Head of caudate nucleus (tissue), 42 donors: ENCODE measurements at places on chromosomes 12 and 14.

DNA sequence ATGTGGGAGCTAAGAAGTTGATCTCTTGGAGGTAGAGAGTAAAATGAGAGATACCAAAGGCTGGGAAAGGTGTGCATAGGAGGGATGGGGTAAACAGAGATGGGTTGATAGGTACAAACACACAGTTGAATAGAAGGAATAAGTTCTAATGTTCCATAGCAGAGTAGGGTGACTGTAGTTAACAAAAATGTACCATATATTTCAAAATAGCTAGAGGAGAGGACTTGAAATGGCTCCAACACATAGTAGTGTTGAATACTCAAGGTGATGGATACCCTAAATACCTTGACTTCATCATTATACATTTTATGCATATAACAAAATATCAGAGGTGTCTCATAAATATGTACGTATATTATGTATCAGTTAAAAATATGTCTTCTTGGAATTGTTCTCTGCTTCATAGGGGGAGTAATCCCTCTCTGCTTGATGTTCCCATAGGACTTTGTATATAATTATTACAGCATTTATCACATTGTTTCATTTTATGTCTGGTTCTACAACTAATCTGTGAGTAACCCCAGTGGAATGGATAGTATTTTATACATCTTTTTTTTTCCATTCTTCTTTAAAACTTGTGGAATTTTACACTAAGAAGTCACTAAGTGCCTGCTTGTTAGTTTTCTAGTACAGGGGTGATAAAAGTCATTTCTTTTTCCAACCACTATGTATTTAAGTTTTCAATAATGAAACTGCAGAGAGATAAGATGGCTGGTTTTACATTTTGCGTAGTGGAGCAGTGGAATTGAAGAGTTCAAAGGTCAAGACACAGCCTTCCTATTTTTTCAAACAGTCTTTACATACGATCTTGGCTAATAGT is 1940.0 kb upstream of the SEL1L start:
- no peak for DNase-seq

DNA sequence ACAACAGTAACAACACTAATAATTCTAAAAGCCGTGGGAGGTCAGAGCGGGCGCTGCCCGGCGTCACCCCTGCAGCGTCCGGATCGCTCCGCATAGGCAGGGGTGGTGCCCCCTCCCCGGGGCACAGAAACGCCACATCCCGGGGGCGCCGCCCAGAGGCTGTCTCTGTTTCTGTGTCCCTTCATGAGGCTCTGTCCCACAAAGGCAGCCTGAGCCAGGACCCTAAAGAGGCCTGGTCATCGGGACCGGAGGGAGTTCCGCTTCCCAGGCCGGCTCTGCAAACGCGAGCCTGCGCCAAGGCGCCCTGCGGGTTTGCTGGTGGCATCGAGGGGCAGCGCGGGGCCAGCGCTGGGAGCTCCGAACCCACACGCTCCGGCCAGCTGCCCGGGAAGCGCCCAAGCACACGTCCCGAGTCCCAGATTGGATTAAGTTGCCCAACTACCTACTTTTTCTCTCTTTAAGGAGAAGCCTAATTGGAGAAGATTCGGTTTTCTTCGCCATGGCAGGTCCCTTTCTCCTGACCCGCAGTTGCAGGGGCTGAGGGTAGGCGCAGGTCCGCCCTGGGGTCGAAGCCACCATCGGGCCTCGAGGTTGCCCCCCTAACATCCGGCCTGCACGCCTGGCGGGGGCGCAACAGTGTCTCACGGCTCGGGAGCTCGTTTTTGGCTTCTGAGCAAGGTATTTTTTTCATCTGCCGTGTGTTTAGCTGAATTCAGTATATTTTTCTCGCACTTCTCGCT is 421.7 kb downstream of the VRK1 start:
- no peak for DNase-seq

DNA sequence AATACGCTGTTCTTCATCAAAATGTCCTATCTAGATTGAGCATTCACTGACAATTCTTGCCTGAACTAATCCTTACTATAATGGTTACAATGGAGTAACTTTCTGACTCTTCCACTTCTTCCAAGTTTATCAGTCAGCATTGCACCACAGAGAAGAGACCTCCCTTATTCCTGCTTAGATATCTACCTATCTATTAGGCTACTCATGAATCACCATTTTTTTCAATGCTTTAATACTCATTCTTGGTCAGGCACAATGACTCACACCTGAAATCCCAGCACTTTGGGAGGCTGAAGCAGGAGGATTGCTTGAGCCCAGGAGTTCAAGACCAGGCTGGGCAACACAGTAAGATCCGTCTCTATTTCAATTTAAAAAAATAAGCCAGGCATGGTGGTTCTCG is 39.3 kb downstream of the RPS6KA5 start:
- DNase-seq: no peak

- DNase-seq: no peak
These were observed 60.8 kb downstream of the PDE6H start for GRCh38 chr12:15033641-15034040.

- DNase-seq: no peak
These were observed 267.4 kb downstream of the ZFP36L1 start for GRCh38 chr14:68525516-68525915.

DNA sequence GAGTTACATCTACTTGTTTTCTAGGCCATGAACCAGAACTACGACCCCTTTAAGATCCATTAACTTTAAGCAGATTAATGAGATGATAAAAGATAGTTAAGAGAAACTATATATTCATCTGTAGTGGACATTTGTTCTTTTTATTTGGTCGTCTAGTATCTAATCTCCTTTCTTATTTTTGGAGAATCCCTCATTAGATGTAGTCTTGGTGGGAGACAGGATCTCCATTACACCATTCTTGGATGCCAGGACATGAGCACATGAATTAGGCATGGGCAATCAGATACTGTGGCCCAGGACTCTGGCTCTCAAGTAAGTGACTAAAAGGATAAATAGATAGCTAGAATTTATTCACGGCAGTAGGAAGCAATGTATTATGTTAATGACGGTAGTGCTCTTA is 245.0 kb downstream of the ATP23 start:
- no peak for DNase-seq

- no peak for DNase-seq
These were observed 66.9 kb upstream of the CLMN start for GRCh38 chr14:95386536-95387095.

GRCh38 chr12:93191956-93192355 is 185.8 kb upstream of the NUDT4 start:
- DNase-seq: peak; percentile 25

- DNase-seq: no peak
These were observed 12.2 kb upstream of the COL2A1 start for GRCh38 chr12:48016373-48017020.

DNA sequence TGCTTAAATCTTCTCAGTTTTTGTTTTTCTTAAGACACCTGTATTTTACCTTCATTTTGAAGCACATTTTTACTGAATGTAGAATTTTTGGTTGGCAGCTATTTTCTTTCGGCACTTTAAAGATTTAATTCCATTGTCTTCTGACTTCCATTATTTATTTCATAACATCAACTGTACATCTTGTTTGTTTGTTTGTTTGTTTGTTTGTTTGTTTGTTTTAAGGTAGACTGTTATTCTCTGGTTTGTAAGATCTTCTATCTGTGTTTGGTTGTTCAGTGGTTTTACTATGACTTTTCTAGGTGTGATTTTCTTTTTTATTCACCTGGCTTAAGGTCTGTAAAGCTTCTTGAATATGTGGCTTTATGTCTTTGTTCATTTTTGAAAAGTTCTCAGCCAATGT is 61.9 kb downstream of the IFT81 start:
- no peak for DNase-seq

DNA sequence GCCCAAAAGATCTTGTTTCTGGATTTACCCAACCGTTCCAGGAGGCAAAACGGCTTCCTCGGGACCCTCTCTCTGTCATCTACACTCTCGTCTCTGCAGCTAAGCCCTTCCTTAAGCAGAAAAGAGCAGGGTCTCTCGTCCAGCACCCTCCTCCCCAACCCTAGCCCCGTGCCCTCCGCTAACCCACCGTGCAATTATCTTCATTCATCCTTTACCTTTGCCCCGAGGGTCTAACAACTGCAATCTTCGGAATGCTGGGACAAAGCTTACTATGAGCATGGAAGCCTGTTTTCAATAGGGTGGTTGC is 276 bp upstream of the BMAL2 start:
- DNase-seq: no peak

DNA sequence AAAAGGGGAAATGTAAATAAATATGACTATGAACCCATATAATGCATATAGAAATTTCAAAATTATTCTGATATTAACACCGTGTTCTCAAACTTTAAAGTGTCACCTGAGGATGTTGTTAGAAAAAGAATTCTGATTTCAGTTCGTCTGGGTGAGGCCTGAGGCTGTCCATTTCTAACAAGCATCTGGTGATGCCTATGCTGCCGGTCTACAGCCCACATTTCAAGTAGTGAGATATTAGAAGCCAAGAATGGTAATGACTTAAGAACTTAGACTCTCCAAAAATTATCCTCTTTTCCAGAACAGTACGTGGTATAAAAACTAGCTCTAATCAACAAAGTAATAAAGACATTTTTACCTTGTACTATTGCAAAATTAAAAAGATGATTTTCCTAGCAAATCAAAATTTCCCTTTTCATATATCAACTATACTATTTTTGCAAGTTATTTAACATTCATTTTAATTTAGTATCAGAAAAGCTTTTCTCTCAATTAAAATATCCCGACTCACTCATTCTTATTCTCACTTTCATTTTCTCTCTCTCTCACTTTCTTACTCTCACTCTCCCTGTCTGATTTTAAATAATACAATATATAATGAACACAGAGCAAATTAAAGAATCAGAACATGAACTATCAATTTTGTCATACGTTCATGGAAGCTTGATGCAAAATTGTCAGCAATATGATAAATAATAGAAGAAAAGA is 35.0 kb downstream of the PIK3C2G start:
- no peak for DNase-seq

GRCh38 chr12:126627596-126627995 is 1562.4 kb downstream of the AACS start:
- DNase-seq: no peak

GRCh38 chr12:128190614-128191013 is 76.4 kb upstream of the TMEM132C start:
- peak; percentile 53 for DNase-seq

DNA sequence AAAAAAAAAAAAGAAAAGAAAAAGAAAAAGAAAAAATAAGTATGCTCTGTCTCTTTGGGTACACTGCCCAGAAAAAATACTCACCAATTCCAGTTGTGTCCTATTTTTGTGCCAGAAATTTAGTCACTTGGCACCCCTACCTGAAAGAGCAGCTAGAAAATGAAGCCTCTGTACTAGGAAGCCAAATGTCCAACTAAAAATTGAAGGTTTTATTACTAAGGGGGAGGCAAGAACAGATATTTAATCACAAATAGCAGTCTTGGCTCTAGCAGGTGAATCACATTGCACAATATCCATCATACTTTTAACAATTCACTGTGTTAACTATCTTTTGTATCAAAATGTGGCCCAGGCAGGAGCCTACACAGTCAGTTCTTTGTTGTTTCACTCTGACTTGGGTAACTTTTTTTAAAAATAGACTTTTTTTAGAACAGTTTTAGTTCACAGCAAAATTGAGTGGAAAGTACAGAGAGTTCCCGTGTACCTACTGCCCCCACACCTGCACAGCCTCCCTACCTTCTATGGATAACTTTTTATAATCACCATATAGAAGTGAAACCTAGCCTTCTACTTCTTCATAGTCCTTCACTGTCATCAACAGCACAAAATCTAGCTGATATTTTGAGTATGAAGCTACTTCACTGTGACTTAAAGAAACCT is 87.1 kb upstream of the ATF7IP start:
- peak; percentile 42 for DNase-seq

GRCh38 chr12:116291218-116291617 is 13.7 kb upstream of the MED13L start:
- no peak for DNase-seq

DNA sequence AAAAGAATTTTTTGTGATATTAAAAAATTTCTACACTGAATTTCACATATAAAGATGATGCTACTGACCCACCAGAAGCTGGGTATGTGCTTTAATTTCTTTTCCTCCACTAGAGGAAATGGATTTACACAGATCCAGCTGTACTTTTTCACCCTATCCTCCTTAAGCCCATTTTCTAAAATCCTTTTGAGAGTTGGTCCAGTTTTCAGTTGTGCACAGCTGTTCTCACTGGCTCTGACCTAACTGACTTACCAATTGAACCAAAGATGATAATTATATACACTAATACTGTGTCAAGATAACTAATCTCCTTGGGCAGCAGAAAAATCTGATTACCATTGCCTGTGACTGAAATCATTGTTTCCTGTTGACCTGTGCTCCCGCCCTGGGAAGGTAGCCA is 108.5 kb downstream of the ZFC3H1 start:
- no peak for DNase-seq

- DNase-seq: no peak
These were observed 14.1 kb downstream of the CYP46A1 start for GRCh38 chr14:99698236-99698635.

- DNase-seq: no peak
These were observed 148.8 kb downstream of the TMEM30B start for GRCh38 chr14:61132336-61132735.

GRCh38 chr14:20609215-20610001 is 18.2 kb upstream of the RNASE12 start:
- DNase-seq: peak; percentile 80

DNA sequence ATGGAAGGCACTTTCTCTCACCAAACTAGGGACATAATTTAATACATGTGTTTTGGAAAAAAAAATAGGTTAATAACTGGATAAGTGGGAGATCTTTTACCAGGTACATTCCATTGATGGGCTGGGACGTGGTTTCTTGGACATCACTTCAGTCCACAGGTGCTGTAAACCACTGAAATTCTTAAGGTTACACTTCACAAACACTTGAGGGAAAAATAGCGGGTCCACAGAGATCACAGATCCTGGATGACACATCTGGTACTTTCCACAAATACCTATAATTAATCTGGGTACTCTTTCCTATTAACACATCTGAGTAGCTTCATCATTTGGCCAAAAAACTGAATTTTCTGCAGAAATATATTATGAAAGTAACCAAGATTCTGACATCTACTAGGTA is 85.0 kb downstream of the POLR3B start:
- no peak for DNase-seq

- DNase-seq: no peak
These were observed 65.9 kb upstream of the OTOGL start for GRCh38 chr12:80033448-80033847.

- no peak for DNase-seq
These were observed 11.5 kb downstream of the UBC start for GRCh38 chr12:124902916-124903315.

DNA sequence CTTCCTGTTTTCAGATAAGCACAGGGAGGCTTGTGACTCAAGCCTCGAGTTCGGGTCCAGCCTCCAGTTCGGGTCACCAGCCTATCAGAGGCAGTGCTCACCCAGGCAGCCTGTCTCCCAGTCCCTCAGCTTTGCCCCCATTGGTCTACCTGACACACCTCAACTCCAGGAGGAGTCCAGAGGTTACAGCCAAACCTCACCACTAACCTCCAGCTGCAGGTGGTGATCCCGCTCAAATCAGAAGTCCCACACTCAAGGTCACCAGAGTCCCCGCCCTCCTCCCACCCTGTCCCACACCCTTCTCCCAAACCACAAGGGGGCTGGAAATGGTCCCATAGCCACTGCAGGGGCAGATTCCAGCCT is 42.1 kb downstream of the KDM2B start:
- no peak for DNase-seq
